Neural cell (in vitro differentiated cells): ENCODE measurements at places on chromosomes 2 and 18. TPM values are rescaled to one million over a fixed set of nuclear protein-coding genes. Genes with fewer than 3 reads are reported as not detected.

Gene DPYSL5
- 111 and 157 TPM in 2 replicates for polyA plus RNA-seq

Gene KLHL41
- polyA plus RNA-seq = 2.3 and 2.7 TPM in 2 replicates

Gene AGXT
- polyA plus RNA-seq = not detected in 2 replicates

Gene RTP5
- polyA plus RNA-seq = 1.2 and 1.8 TPM in 2 replicates

Gene NPHP1
- 2.7 and 8.0 TPM in 2 replicates for polyA plus RNA-seq
